Activated gamma-delta T cell treated with Interleukin-2 at 50 U/mL for 16 hours (primary cell): ENCODE measurements at places on chromosomes 7 and 10.

- no peak for DNase-seq
Measured at GRCh38 chr10:124572751-124573150, 111.1 kb downstream of the LHPP start.

- no peak for DNase-seq
Measured at GRCh38 chr7:103921692-103922091, 67.8 kb downstream of the RELN start.

- DNase-seq: no peak
Measured at GRCh38 chr10:130808243-130808642, 503.3 kb downstream of the TCERG1L start.

DNA sequence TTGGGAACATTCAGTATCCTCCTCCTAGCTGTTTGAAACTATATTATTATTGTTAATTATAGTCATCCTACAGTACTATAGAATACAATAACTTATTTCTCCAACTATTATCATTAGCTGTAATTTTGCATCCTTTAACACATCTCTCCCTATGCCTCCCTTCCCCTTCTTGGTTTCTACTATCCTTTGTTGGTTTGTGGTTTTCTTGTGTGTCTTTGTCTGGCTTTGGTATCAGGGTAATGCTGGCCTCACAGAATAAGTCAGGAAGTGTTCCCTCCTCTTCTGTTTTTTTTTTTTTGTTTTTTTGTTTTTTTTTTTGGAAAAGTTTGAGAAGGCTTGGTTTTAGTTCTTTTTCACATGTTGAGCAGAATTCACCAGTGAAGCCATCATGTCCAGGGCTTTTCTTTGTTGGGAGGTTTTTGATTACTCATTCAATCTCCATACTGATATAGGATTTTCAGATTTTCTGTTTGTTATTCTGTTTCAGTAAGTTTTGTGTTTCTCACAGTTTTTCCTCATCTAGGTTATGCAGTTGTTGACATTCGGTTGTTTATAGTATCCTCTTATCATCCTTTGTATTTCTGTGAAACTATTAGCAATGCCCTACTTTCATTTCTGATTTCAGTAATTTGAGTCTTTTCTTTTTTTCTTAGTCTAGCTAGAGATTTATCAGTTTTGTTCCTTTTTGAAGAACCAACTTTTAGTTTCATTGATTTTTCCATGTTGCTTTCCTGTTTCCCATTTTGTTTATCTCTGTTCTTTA, 21.6 kb downstream of the C1GALT1 start:
- no peak for DNase-seq

GRCh38 chr10:80371467-80371866, 14.9 kb downstream of the DYDC2 start:
- DNase-seq: no peak

- no peak for DNase-seq
Measured at GRCh38 chr7:16367115-16367514, 54.2 kb downstream of the CRPPA start.

DNA sequence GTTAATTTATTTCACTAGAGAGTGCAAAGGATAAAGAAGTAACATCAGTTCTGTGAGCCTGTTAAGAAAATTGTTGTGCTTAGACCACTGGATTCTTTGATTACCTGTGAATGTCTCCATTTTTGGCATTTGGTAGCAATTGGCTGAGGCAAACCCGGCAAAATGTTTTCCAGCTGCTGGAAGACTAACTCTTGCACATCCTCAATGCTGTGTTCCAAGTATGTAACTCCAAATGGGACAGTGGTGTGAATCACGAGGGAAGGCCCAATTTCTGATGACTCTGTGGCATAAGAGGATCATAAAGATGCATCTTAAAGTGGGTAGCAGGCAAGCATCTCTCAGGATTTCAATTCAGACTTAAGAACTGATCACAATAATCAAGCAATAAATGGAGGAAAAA, 268.8 kb downstream of the RNLS start:
- no peak for DNase-seq

DNA sequence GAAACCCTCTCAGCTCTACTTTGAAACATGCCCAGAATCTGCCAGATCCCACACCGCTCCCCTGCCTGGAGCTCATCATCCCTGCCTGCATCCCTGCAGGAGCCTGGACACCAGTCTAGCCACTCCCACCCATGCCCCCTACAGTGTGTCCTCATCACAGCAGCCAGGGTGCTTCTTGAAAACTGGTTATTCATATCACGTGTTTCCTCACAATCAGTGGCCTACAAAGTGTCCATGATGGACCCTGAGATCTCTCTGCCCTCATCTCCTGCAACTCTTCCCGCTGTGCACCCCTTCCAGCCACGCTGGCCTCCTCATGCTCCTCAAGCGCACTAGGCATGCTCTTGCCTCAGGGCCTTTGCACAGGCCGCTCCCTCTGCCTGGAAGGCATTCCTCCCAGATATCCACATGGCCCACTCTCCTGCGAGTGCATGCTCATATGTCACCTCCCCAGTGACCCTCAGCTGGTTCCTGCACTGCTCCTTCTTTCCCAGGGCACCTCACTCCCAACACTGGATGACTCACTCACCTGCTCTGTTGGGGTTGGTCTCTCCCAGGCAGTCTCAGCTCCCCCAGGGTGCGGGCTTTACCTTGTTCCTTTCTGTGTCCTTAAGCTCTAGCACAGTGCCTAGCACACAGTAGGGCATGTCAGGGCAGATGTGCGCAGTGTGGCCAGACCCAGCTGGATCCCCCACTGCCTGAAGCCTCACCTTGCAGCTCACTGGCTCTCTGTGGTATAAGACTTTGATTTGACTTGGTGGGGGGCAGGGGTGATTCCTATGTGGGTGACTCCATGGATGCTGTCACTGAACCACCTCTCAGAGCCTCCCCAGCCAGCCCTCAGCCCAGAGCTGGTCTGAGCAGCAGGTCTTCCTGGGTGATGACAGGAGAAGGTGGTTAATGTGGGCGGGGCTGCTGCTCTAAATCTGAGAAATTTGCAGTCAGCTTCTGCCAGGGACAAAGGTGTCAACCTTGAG, 37.3 kb downstream of the CDH23 start:
- DNase-seq: peak; percentile 40

- no peak for DNase-seq
Measured at GRCh38 chr10:110919971-110920881, 822 bp downstream of the SHOC2 start.

GRCh38 chr10:58588673-58589265, 76.1 kb downstream of the BICC1 start:
- no peak for DNase-seq

GRCh38 chr7:127794136-127794535, 142.1 kb downstream of the SND1 start:
- DNase-seq: no peak

DNA sequence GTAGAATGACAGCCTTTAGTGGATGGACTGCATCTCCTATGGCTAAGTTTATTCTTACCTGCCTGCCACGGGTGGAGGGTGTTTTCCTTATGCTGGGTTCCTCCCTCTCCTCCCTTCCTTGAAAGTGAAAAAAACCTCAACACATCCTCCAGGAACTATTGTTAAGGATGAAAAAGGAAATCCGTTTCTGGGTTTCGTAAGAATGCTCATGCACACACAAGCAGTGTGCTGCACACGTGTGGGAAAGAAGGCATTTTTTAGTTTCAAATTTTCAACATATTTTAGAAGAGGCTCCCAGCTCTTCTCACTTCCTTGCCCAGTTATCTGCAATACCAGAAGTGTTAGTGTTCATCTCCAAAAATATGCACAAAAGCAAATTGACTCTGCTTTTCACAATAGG, 90.6 kb downstream of the FAM171A1 start:
- no peak for DNase-seq

- DNase-seq: no peak
Measured at GRCh38 chr7:37729181-37729580, 45.6 kb downstream of the GPR141 start.

- no peak for DNase-seq
Measured at GRCh38 chr10:114352653-114353298, 51.5 kb downstream of the AFAP1L2 start.

DNA sequence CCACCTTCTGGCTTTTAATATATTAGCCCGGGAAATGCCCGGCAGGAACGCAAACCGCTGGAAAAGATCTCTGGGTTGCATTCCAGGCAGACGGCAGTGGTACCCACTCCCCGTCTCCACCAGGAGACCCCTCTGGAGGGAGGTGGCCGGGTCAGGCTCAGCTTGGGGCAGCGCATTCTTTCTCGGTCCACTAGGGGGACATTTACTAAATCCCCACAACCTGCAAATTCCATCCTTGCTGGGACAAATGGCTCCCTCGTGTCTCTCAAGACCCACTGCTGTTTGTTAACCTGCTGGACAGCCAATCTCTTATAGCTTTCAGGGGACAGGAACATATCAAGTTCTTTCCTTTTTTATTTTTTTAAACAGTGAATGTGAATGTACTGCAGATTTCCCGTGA, 45.8 kb upstream of the CARD11 start:
- DNase-seq: no peak

- no peak for DNase-seq
Measured at GRCh38 chr7:111872450-111873325, 310.4 kb upstream of the IMMP2L start.

DNA sequence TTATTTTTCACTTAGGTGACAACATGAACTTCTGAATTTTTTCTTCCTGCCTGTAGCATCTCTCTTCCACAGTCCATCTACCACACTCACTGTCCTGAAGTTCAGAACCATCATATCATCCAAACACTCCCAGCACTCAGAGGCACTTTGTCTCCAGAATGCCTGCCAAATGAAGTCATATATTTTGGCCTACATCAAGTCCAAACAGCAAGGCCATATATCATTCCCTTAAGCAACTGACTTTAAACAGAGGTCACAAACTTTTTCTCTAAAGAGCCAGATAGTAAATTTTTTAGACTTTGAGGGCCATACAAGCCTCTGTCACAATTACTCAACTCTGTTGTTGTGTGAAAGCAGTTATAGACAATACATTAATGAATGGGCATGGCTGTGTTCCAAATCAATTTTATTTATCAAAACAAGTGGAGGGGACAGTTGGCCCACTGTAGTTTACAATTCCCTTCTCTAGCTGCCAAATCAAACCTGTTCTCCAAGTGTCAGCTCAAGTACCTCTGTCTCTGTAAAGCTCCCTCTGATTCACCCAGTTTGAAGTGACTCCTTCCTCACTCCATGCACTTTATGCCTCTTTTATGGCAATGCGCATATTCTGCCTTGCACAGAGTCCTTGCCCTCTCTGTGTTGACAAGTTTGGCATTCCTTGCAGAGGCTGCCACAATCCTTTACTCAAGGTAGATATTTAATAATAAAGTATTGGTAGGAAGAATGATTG, 305.7 kb downstream of the FZD1 start:
- DNase-seq: no peak

GRCh38 chr10:49651917-49652316, 27.5 kb upstream of the C10orf53 start:
- no peak for DNase-seq

DNA sequence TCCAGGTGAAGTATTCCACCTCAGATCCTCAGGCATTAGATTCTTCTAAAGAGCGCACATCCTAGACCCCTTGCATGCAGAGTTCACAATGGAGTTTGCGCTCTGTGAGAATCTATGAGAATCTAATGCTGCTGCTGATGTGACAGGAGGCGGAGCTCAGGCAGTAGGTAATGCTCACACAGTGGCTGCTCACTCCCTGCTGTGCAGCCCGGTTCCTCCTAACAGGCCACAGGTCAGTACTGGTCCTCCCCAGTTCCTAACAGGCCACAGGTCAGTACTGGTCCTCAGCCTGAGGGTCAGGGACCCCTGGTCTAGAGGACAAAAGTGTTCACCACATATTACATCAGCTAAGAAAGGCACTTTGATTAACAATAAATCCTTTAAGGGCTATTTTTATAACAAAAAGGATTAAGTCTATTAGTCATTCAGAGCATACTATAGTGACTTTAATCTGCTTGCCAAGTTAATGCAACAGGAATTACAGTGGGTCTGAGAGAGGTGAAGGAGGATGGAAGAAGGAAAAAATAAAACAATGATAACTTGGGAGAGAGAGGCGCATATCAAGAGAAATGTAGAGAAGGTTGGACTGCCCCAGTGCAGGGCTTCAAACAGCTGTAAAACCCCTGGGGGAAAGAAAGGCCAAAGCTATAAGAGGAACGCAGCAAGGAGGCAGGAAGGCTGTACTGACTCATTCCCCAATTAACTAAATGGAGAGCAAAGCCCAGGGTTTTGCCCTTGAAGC, 49.2 kb downstream of the CUL2 start:
- no peak for DNase-seq

- no peak for DNase-seq
Measured at GRCh38 chr10:18545621-18546305, 105.6 kb downstream of the NSUN6 start.

- DNase-seq: no peak
Measured at GRCh38 chr10:7520507-7521485, 110.0 kb upstream of the SFMBT2 start.

DNA sequence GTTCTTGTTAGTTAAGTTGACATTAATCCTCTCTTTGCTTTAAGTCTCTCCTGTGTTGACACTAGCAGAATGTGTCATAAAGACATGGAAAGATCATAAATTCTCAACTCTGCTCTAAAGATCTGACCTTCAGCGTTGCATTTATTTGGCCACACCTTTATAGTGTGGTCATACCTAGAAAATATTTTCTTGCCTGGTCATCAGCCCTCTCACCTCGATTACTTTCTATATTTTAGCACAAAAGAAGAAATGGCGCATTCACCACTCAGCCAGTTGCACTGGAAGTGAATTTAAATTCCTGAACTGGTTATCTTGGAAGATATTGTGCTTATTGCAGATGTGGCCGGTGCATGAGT, 96.7 kb upstream of the PDCD4 start:
- DNase-seq: no peak

DNA sequence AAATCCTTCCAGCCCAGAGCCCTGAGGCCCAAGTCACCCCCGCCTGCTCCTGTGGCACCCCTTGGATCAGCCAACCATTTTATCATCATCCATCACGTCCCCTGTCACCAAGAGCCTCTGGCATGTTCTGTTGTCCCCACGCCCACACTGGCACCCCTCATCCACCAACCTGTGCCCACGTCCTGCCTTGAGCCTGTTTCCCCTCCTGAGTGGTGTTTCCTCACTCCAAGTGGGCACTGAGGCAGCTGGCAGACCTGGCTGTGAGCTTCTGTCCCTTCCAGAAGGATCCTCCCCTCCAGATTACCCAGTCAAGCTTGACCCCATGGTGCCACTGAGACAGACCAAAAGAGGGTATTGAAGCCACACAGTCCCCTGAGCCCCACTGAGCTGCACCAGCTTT, 71.4 kb upstream of the ANTXRL start:
- no peak for DNase-seq

- no peak for DNase-seq
Measured at GRCh38 chr10:7874864-7875263, 56.6 kb downstream of the TAF3 start.

GRCh38 chr7:121603886-121604285, 207.8 kb upstream of the FAM3C start:
- DNase-seq: no peak

GRCh38 chr7:101976411-101976810, 159.0 kb downstream of the CUX1 start:
- DNase-seq: no peak

DNA sequence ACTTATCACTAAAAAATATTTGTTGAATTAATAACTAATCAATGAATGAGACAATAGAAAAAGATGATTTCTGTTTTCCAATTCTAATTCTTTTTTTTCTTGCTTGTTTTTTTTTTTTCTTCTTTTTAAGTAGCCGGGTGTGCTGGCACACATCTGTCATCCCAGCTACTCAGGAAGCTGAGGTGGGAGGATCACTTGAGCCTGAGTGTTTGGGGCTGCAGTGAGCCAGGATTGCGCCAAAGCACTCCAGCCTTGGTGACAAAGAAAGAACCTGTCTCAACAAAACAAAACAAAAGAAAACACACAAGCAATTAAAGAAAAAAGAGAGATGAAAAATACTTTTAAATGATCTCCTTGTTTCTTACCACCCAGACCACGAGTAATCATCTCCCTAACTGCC, 1109.3 kb downstream of the REEP3 start:
- no peak for DNase-seq
